ENCODE measurements at places on chromosomes 6 and 20.

- DNase-seq: no peak
Measured at GRCh38 chr20:17611290-17611539, 41.3 kb downstream of the DSTN start.

DNA sequence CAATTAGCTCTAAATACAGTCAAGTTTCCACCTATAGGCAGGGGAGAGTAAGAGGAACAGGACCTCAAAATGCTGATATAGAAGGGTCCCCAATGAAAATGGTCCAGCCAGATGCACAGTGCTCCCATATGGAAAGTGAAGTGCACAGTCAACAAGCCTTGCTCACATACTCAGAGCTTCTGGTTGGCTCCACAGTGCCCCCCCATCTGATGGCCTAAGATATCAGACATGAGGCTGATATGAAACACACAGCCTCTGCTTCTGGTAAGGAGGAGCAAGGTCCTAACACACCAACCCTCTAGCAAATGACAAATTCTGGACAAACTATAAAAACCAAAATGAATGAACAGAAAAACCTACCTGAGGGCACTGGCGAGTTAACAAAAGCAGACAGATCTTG, 111.4 kb upstream of the EMILIN3 start:
- no peak for DNase-seq

- no peak for DNase-seq
Measured at GRCh38 chr6:88536071-88536625, 370.0 kb upstream of the CNR1 start.

DNA sequence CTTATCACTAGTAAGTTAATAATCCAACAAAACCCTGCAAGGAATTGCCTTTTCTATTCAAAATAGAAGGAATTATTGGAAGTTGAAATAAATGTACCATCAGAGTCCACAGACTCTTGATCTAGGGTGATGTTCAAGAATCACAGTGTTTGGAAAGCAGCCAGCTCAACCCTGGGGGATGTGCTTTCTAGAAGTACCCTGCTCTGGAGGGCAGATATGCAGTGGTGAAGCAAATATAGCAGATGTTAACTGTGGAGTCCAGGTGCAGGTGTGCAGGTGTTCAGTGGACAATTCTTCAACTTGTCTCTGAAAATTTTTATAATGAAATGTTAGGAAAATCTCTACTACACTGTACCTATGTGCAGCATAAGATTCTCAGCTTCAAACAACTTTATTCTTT, 9.1 kb upstream of the INSM1 start:
- no peak for DNase-seq

- no peak for DNase-seq
Measured at GRCh38 chr6:162364488-162364887, 363.1 kb downstream of the PRKN start.

DNA sequence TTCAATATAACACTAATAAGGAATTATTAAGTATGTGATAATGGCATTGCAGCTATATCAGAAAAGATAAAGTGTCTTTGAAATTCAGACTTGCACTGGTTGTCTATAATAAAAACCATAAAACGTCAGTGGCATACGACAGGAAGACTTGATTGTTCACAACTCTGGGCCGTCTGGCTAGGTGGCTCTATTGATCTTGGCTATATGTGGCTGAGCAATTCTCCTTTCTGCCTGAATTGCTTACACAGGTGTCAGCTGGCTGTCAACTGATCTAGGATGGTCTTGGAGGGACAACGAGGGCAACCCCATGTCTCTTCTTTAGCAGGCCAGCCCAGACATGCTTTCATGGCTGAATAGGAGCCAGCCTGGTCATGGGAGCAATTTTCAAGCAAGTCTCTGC, 359.1 kb downstream of the QKI start:
- DNase-seq: no peak

DNA sequence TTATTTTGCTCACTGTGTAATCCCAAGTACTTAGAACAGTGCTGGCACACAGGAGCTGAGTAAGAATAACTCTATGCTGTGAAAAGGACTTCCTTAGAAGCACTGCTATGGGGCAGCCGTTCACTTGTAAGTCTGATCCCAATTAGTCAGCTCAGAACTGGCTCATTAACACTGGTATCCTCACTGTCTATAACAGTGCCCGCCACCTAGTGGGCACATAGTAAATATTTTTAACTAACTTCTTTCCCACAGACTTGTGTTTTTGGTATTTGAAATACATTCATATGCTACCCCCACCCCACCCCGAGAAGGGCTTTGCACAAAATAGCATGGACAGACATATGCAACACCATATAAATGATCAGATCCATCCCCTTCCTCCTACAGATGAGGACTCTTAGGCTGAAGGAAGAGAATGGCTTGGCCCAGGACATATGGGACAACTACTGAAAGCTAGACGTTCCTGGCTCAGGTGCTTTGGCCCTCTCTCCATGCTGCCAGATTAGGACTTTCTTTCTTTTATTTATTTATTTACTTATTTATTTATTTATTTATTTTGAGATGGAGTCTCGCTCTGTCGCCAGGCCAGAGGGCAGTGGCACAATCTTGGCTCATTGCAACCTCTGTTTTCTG, 47.1 kb downstream of the DST start:
- no peak for DNase-seq

DNA sequence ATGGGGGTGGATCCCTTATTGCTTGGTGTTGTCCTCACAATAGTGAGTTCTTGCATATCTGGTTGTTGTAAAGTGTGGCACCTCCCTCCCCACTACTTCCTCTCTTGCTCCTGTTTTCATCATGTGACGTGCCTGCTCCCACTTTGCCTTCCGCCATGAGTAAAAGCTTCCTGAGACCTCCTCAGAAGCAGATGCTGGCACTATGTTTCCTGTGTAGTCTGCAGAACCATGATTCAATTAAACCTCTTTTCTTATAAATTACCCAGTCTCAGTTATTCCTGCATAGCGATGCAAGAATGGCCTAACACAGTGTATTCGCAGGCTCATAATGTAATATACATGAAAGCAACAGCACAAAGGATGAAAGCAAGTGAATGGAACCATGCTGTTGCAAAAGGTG, 28.4 kb upstream of the ANKRD60 start:
- DNase-seq: no peak

DNA sequence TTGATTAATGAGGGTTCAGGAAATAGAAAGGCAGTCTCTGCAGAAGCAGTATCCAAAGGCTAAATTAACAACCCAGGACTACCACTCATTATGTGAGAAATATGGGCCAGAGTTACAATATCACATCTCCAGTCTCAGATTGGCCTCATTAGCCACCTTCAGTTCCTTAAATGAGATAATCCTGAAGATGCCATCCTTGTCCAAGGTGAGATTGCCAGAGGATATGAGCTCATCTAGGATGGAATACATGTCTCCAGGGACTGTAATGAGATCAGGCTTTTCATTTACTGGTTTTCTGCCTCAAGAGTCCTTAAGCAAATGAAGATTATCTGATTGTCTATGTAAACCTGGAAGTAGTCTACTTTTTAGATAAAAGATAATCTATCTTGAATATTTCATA, 196.3 kb downstream of the FUT9 start:
- DNase-seq: no peak

GRCh38 chr20:31573555-31574321, 31.4 kb upstream of the ID1 start:
- no peak for DNase-seq

DNA sequence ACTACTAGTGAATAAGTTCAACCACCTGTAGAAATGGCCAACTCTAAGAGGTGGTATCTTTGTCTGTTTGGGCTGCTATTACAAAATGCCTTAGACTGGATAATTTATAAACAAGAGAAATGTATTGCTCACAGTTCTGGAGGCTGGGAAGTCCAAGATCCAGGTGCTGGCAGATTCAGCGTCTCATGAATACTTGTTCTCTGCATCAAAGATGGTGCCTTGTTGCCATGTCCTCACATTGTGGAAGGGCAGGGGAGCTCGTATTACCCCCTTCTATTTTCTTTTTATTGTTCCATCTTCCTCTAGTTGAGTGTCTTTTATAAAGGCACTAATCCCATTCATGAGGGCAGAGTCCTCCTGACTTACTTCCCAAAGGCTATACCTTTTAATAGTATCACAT, 58.0 kb downstream of the LRRC1 start:
- DNase-seq: no peak

GRCh38 chr20:62876501-62876901, 14.9 kb upstream of the TCFL5 start:
- DNase-seq: no peak

GRCh38 chr20:22384978-22385377, 199.4 kb downstream of the FOXA2 start:
- DNase-seq: no peak

GRCh38 chr6:25902071-25902470, 28.0 kb upstream of the SLC17A3 start:
- no peak for DNase-seq

GRCh38 chr6:3252369-3252768, 6.4 kb upstream of the PSMG4 start:
- DNase-seq: no peak

- DNase-seq: no peak
Measured at GRCh38 chr20:13809373-13809772, 24.5 kb downstream of the NDUFAF5 start.

GRCh38 chr20:16661756-16662155, 68.1 kb upstream of the SNRPB2 start:
- no peak for DNase-seq

DNA sequence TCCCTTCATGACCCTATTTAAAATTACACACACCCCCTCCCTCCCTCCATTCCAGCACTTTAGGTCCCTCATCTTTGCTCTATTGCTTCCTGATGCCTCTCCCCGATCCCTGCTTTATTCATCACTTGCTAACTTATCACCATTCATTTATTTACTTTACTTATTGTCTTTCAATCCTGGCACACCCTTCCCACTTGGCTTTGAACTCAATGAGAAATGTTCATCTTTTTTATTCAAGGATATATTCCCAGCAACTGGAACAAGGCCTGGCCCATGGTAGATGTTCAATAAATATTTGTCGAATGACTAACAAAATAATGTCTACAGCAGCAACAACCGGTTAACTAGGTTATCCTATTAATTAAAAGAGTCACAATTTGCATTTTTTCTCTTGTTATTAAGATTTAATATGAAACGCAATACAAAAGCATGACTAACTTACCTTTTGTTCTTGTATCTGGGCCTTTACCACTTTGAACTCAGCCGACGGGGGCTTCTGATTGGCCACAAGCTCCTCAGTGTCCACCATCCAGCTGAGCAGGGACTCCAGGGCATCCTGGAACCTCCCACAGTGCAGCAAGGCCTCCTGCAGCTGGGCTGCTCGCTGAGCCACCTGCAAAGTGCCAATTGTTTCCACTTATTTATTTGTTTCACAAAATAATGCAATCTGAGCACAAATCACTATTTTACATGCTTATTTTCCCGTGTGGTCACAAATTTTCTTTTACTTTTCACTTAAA, 107.8 kb downstream of the DST start:
- DNase-seq: no peak

DNA sequence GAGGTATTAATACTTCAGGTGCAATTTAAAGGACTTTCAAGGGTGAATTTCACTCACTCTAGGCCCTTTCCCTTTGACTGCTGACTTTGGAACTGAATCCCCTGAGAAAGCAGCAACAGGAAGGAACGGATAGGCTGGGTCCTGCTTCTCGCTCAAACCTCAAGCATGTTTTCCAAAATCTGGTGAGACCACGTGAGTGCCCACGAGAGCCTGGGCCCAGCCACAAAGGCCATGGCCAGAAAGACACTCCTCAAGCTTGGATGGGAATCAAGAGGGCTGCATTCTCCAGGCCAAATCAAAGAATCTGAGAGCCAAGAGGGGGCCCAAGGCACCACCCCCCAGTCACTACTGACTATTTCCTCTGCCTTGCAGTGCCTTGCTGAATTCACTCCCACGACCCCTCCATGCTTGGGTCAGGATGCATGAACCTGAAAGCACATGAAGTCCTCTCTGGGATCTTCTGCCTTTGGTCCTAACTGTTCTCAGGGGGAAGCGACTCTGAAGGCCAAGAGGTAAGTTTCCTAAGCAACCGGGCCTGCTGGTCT, 146.1 kb downstream of the NFATC2 start:
- no peak for DNase-seq

GRCh38 chr6:36755435-36756348, 58.1 kb downstream of the RAB44 start:
- no peak for DNase-seq

- DNase-seq: no peak
Measured at GRCh38 chr20:38393259-38393658, 41.9 kb downstream of the SNHG17 start.

DNA sequence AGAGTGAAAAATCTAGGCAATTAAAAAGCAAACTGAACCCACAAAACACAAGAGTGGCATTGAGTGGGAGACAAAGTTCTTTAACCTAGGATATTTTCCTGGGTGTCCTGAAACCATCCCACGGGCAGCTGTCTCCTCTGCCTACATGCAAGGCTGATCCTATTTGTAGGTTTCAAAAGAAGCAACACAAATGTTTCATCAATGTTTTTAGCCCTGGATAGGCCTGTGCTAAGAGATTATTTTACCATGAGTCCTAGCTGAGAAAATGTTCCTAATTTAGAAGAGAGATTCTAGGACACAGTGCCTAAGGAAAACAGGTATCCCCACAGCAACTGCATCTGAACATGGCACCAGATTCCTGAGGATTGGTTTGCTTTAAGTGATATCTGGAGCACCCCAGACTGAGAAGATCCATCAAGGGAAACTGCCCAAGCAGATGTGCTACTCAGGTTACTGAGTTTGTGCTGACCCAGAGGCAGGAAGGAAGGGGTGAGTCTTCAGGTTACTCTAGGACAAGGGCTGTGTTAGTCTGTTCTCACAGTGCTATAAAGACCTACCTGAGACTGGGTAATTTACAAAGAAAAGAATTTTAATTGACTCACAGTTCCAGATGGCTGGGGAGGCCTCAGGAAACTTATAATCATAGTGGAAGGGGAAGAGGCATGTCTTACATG, 111.6 kb upstream of the UST start:
- no peak for DNase-seq

DNA sequence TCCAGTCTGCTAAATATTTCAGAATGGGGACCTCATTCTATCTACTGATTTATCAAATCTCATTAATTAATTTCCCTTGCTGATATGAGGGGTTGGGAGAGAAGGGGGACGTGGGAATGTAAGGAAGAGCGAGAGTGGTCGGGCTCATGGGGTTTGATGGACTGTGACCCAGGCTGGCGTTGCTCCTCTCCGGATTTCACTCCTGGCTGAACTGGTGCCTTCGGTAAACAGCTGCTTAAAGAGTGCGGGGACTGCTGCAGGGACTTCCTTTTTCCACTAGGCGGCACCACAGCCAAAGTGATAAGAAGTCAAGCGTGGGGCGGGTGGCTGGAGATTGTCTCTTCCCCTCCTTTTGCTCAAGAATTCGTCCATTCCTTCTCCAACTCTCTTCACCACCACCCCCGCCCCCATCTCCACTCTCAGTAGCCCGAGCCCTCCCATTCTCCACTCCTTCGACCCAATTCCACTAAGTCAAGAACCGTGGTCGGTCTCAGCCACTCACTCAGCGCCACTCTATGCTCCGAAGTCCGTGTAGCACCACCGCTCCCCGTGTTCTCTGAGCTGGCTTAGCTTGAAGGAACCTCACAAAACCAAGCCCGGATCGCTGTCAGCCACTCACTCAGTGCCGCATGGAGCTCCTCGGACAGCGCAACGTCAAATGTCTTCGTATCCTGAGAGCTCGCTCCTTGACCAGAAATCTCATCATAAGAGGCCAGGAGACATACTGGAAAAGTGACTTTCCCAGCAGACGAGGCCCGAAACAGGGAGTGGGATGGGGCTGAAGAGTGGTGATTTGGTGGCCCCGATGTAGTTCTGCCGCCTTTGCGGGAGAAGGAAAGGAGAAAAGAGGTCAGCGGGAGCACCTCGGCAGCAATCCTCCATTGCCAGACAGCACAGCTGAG, 9.7 kb downstream of the TRIM31 start:
- peak; percentile 67 for DNase-seq

GRCh38 chr6:109069746-109070145, 24.9 kb downstream of the SESN1 start:
- no peak for DNase-seq

GRCh38 chr20:63009988-63010769, 3.4 kb upstream of the BHLHE23 start:
- peak; percentile 43 for DNase-seq

Data from stimulated activated CD8-positive, alpha-beta memory T cell treated with anti-CD3 and anti-CD28 coated beads, Interleukin-4, amount 100 ng/mL, for 1 hour (primary cell).